ENCODE measurements at places on chromosomes 4 and X. TPM values are rescaled to one million over a fixed set of nuclear protein-coding genes. Genes with fewer than 3 reads are reported as not detected.

GRCh38 chr4:83370640-83370906 is 35.9 kb upstream of the HPSE start:
- no peak overlapping the region for H3K4me3 ChIP-seq
- H3K4me1 ChIP-seq, result no peaks in the 10 kb centered on the region
- no peak for DNase-seq
- no peak overlapping the region for H3K27ac ChIP-seq
- H3K36me3 ChIP-seq, result no peaks in the 10 kb centered on the region

GRCh38 chrX:118178450-118178849 is 61.8 kb upstream of the KLHL13 start:
- no peak overlapping the region for H3K27ac ChIP-seq
- no peak overlapping the region for H3K4me3 ChIP-seq
- H3K36me3 ChIP-seq, result no peaks in the 10 kb centered on the region
- H3K27me3 ChIP-seq, result no peaks in the 10 kb centered on the region
- H3K4me1 ChIP-seq, result no peaks in the 10 kb centered on the region

- no peaks in the 10 kb centered on the region for H3K27me3 ChIP-seq
- no peak overlapping the region for H3K4me3 ChIP-seq
- DNase-seq, result no peak
- H3K36me3 ChIP-seq, result no peaks in the 10 kb centered on the region
These were observed 6.2 kb upstream of the NOX1 start for GRCh38 chrX:100880368-100880767.

DNA sequence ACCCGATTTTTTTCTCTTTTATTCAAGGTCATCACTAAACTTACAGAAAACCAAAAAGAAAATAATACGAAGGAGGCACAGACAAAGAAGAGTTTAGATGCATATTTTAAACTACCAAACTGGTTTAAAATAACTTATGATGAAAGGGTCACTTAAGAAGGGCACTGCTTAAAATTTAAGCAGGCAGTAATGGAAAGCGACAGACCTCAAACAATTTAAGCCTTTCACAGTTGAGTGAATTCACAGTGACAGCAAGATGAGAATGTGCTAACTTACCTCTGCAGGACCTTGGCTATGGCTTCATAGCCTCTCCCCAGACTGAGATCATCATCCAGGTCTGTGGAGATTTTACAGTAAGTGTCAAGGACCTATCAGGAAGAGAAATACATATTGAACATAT is 112.1 kb downstream of the TTC29 start:
- no peaks in the 10 kb centered on the region for H3K36me3 ChIP-seq
- no peaks in the 10 kb centered on the region for H3K4me1 ChIP-seq
- no peak overlapping the region for H3K4me3 ChIP-seq
- H3K27me3 ChIP-seq, result peaks cover 6% of the 10 kb centered on the region
- no peak for DNase-seq

DNA sequence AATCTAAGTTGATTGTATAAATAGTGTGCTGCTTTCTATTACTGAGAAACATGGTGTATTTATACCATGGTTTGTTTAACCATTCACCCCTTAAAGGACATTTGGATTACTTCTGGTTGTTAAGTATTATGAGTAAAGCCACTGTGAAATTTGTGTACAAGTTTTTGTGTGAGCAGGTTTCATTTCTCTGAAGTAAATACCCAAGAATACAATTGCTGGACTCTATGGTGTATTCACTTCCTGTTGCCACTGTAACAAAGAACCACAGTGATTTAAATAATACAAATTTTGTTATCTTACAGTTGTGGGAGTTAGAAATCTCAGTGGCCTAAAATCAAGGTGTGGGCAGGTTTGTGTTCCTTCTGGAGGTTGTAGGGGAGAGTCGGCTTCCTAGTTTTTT is 869.6 kb downstream of the CCSER1 start:
- H3K36me3 ChIP-seq, result no peaks in the 10 kb centered on the region
- peaks cover 8% of the 10 kb centered on the region for H3K4me1 ChIP-seq
- no peak overlapping the region for H3K27ac ChIP-seq

DNA sequence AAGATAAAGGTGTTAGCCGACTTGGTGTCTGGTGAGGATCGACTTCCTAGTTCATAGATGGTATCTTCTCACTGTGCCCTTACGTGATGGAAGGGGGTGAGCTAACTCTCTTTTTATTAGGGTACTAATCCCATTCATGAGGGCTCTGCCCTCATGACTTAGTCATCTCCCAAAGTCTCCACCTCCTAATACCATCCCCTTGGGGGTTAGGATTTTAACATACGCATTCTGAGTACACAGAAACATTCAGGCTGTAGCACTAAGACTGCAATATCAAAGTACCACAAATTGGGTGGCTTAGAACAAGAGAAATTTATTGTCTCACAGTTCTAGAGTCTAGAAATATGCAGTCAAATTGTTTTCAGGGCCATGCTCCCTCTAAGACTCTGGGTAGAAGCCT is 58.0 kb upstream of the IL13RA1 start:
- peaks cover 18% of the 10 kb centered on the region for H3K36me3 ChIP-seq
- H3K27me3 ChIP-seq, result no peaks in the 10 kb centered on the region
- H3K27ac ChIP-seq, result no peak overlapping the region
- peaks cover 2% of the 10 kb centered on the region for H3K4me1 ChIP-seq
- no peak overlapping the region for H3K4me3 ChIP-seq

DNA sequence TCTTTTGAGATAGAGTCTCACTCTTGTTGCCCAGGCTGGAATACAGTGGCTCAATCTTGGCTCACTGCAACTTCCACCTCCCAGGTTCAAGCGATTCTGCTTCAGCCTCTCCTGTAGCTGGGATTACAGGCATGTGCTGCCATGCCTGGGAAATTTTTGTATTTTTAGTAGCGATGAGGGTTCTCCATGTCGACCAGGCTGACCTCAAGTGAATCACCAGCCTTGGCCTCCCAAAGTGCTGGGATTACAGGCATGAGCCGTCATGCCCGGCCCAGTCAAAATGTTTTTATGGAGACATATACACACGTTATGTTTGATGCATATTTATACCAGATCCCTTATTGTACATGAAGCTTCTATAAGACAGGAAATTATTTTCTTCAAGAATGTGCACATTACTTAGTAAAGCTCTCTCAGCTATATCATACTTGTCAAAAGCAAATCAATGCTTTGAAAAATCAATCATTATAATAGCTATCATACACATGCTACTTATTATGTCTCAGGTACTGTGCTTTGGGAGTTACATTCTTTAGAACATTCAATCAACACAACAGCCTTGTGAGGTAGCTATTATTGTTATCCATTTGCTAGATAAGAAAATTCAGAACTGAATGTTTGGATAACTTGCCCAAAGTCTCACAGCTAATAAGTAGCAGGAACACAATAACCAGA is 269.2 kb downstream of the FSTL5 start:
- no peak overlapping the region for H3K4me3 ChIP-seq
- no peaks in the 10 kb centered on the region for H3K4me1 ChIP-seq
- no peaks in the 10 kb centered on the region for H3K27me3 ChIP-seq
- H3K27ac ChIP-seq, result no peak overlapping the region

- no peaks in the 10 kb centered on the region for H3K27me3 ChIP-seq
- no peak for DNase-seq
- H3K4me3 ChIP-seq, result no peak overlapping the region
- no peaks in the 10 kb centered on the region for H3K4me1 ChIP-seq
These were observed 285.5 kb upstream of the PCDH10 start for GRCh38 chr4:132863619-132864018.

GRCh38 chrX:72694170-72694569 is 19.9 kb downstream of the PHKA1 start:
- no peak for DNase-seq
- no peaks in the 10 kb centered on the region for H3K27me3 ChIP-seq
- no peak overlapping the region for H3K4me3 ChIP-seq
- peaks cover 4% of the 10 kb centered on the region for H3K36me3 ChIP-seq
- no peaks in the 10 kb centered on the region for H3K4me1 ChIP-seq
- no peak overlapping the region for H3K27ac ChIP-seq

- no peaks in the 10 kb centered on the region for H3K27me3 ChIP-seq
- H3K4me1 ChIP-seq, result peaks cover 27% of the 10 kb centered on the region
- H3K4me3 ChIP-seq, result no peak overlapping the region
These were observed 22.4 kb downstream of the AFF1 start for GRCh38 chr4:86957215-86957614.

GRCh38 chrX:86047174-86047935 is at the start of gene CHM:
Gene CHM, minus strand, starts transcription at chrX:86047558. Its CDS starts 26 bp downstream, at chrX:86047532.
- peaks cover 5% of the 10 kb centered on the region for H3K36me3 ChIP-seq
- no peak within 1 kb of the TSS for H3K27ac ChIP-seq
- DNase-seq, result peak; percentile 35
- no peak within 1 kb of the TSS for H3K4me3 ChIP-seq

DNA sequence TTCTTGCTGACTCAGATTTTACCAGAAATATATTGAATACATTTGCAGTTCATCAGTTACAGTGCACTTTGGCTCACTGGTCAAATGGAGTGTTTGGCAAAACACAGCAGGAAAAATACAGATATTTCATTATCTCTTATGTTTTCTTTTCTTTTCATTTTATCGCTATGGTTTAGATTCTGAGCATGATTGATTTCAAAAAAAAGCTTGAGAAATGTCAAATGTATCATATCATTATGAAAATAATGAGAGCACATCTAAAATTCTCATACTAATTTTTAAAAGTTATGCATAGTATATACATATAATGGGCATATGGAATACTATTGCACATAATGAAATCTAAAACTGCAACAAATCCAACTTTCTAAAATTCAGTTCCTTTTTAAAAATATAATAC is 593.8 kb upstream of the PCDH7 start:
- no peak overlapping the region for H3K4me3 ChIP-seq
- no peaks in the 10 kb centered on the region for H3K27me3 ChIP-seq
- H3K27ac ChIP-seq, result no peak overlapping the region
- DNase-seq, result no peak

DNA sequence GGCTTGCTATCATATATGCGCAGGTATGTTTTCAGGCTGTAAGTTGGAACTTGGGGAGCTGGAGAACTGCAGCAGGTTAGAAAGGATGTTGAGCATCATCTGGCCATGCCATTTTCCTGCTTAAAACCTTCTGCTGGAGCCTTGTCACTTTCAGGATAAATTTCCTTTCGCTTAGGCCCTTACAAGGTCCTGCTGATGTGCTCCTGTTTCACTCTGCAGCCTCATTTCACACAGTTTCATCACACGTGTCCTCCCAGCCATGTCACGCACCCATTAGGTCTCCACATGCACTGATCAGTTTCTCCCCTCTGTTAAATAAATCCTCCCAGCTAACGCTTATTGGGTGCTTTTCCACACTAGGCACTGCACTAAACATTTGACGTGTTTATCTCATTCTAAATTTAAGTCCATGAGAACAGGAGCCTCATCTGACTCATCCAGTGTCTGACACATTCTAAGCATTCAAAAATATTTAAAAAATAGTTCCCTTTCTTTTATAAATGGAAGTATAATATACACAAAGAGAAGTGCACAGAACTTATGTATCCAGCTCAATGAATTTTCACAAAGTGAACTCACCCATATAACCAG is 14.5 kb downstream of the SOD3 start:
- no peak for DNase-seq
- peaks cover 2% of the 10 kb centered on the region for H3K4me1 ChIP-seq
- peaks cover 19% of the 10 kb centered on the region for H3K36me3 ChIP-seq
- H3K4me3 ChIP-seq, result no peak overlapping the region
- no peak overlapping the region for H3K27ac ChIP-seq

- H3K4me1 ChIP-seq, result no peaks in the 10 kb centered on the region
- no peaks in the 10 kb centered on the region for H3K36me3 ChIP-seq
- H3K27ac ChIP-seq, result no peak overlapping the region
- peaks cover 50% of the 10 kb centered on the region for H3K27me3 ChIP-seq
- DNase-seq, result no peak
These were observed 6.3 kb upstream of the SORCS2 start for GRCh38 chr4:7186031-7186430.

DNA sequence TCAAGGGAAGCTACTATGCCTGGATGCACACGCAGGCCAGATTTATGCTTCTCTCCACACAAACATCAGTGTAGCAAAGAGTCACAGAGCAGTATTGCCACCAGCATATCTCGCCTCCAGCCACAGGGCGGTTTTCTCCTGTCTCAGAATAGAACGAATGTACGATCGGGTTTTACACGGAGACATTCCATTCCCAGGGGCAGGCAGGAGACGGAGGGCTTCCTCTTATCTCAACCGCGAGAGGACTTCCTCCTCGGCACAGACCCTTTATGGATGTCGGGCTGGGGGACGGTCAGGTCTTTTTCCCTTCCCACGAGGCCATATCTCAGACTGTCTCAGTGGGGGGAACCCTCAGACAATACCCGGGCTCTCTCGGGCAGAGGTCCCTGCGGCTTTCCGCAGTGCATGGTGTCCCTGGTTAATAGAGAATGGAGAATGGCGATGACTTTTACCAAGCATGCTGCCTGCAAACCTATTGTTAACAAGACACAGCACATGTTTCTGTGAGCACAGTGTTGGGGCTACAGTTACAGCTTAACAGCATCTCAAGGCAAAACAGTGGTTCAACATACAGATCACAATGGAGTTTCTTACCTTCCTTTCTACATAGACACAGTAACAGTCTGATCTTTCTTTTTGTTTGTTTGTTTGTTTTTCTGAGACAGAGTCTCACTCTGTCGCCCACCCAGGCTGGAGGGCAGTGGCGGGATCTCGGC is 24.1 kb downstream of the CSF2RA start:
- H3K27ac ChIP-seq, result peak overlapping the region; percentile 61
- H3K4me1 ChIP-seq, result peaks cover 11% of the 10 kb centered on the region
- H3K4me3 ChIP-seq, result peak overlapping the region; percentile 4
- H3K36me3 ChIP-seq, result peaks cover 15% of the 10 kb centered on the region
- H3K27me3 ChIP-seq, result no peaks in the 10 kb centered on the region

The SEPTIN6 gene
- 57.6 TPM for total RNA-seq

The CACNA1F gene
- total RNA-seq, result 0.32 TPM

The ANAPC4 gene
- 35.6 TPM for total RNA-seq

The ASB9 gene
- total RNA-seq, result 1.3 TPM

The NALF2 gene
- 0.11 TPM for total RNA-seq

The SPANXA1 gene
- not detected for total RNA-seq

The LRIT3 gene
- 0.16 TPM for total RNA-seq

The CENPVL2 gene
- total RNA-seq, result 0.49 TPM

The IDUA gene
- total RNA-seq, result 63.3 TPM

The BTK gene
- 0.20 TPM for total RNA-seq

The MAGEB6 gene
- not detected for total RNA-seq

Data from mesothelial cell of epicardium (in vitro differentiated cells).